ENCODE measurements at places on chromosomes 12 and 14.
A peak's percentile ranks its signal among the peaks of the same experiment; 100 is the strongest.

DNA sequence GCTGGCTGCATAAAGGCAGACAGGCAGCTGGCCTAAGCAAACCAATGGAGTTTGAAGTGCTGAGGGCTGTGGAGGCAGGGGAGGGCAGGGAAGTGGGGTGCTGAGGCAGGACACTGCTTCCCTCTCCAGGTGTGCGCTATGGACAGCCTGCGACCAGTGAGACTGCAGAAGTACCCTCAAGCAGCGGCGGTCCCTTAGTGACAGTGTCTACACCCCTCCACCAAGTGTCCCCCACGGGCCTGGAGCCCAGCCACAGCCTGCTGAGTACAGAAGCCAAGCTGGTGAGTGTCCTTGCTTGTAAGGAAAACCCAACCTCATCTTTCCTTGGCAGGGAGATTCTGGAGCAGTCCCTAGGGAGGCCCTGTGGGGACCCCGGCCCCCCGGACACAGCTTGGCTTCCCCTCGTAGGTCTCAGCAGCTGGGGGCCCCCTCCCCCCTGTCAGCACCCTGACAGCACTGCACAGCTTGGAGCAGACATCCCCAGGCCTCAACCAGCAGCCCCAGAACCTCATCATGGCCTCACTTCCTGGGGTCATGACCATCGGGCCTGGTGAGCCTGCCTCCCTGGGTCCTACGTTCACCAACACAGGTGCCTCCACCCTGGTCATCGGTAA, 17.9 kb downstream of the HNF1A start:
- DNase-seq: no peak

GRCh38 chr12:56718636-56719035, 6.5 kb downstream of the NACA start:
- DNase-seq: no peak

GRCh38 chr14:52032204-52032801, 36.6 kb downstream of the NID2 start:
- no peak for DNase-seq

- peak; percentile 94 for DNase-seq
Measured at GRCh38 chr14:67426983-67427606, 15.1 kb upstream of the PLEK2 start.

GRCh38 chr12:131603939-131604795, 106.7 kb upstream of the SFSWAP start:
- no peak for DNase-seq

DNA sequence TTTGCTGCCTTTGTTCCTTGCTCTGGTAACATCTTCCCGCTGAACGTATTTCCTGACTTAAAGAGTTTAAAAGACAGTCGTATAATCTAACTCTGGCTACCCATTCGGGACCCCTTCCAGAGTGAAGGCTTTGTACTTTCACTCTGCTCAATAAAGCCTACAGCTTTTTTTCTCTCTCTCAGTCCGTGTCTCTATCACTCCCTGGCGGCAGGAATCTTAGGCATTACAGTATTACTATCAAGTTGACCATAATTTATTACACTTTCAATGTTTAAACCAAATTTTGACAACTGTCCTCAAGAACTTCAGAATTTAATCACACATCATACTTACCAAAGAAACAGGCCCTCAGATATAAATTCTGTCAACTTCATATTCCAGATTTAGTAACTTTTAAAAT, 967.9 kb downstream of the FSCB start:
- DNase-seq: no peak

- DNase-seq: no peak
Measured at GRCh38 chr12:51866324-51866723, 17.8 kb upstream of the FIGNL2 start.

DNA sequence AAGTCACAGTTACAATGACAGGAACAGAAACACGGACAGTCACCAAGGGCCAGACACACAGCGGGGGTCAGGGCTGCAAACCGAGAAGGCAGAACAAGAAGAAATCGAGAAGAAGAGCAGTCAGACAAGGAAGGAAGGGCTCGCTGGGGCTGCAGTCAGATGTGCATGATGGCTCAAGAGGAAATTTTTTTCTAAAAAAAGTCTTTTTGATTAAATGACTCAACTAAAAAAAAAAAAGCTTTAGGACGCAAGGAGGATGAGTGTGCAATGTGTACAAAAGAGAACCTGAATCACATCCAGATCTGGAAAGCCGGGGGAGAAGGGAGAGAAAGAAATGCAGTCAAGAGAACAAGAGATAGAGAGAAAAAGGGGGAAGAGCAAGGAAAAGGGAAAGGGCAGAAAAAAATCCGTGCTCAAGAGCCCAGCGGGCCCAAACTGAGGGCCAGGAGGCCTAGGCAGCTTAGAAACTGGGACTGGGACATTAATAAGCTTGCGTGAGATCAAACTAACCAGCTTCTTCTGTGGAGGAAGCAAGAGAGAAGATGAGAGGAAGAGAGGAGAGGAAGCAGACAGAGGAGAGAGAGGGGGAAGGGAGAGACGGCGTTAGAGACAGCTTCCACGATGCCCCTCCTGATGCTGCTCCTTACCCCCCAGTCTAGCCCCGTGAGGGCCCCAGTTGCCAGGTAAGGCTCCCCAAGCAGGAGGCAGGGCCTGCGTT, 6.7 kb downstream of the IFFO1 start:
- no peak for DNase-seq

DNA sequence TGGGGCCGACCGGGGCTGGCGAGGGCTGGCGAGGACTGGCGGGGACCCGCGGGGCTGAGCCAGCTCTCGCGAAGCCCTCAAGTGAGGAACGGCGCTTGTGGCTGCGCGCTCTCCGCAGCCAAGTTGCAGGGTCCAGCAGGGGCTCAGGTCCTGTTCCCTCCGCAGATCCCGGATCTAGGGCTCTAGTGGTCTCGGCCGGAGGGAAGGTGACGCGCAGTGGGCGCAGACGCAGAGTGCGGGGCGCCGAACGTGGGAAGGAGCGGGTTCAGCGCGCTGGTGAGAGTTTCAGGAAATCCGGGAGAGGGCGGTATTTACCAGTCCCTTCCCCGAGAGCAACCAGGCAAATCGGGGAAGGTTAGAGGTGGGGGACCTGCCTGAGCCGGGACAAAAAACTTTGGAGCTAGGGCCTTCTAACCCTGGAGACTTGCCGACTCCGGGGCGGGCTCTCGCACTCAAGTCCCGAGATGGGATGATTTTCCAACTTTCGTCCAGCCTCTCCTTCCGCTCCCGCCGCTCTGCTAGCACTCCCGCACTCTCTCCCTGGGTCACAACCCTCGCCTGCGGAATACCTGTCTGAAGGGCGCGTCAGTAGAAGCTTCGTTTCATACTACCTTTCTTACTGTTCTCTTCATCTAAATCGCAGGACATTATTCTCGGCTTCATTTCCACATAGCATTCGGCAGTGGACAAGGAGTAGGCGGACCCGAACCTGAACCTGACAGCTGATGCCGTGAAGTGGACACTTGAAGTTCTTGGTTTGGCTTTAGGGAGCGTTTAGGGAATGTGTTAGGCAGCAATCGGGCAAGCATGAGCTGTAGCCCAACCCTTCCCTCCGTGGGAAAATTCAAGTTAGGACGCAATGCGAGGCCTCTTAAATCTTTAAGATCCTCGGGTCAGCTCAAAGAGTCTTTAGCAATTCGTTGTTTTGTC, 13.6 kb upstream of the PAX9 start:
- DNase-seq: peak; percentile 91

DNA sequence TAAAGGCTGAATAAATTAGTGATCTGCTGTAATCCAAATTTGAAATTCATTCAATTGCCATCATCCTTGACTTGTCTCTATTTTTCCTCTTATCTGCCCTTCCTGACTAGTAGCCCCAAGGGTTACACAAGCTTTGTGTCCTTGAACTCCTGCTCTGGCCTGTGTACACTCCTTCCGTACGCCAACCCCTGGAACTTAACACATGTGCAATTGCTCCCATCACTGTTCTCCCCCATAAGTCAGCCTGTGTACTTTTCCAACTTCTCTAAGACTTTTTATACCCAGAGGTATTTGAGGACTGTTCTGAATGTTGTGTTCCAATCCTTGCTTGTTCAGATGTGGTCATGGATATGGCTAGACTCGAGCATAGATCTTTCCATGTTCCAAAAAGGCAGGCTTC, 171.1 kb upstream of the G2E3 start:
- DNase-seq: no peak

DNA sequence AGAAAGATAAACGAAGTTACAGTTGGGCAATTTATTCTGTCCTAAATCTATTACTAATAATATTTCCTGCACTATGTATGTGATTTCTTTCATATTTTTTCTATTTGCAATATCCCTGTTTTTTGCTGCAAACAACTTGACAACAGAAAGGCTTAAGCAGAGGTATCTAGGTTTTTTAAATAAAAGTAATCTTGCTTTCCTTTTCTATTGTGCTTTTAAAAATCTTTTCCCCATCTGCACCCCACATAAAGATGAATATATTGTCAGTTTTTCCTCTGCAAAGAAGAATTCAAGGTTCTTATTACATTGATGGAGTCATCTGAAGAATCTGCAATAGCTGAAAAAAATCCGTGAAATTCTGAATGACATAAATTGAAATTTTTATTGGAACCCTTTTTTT, 502 bp upstream of the RALGAPA1 start:
- no peak for DNase-seq

DNA sequence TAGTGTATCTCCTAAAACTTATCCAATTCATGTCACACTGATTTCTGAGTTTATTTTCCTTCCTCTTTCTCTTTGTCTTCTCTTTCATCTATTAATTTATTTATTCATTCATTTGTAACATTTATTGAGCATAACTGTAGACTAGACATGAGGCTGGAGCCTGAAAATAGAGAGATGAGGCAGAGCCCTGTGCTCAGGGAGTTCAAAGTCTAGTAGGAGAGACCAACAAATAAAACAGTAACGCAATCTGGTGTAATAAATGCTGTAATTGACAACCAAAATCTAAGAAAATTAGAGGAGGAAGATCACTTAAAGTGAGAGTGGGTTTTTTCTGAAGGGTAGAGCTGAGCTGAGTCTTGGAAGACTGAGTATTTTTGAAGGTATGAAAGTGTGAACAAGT, 87.5 kb downstream of the POLR3B start:
- DNase-seq: no peak

- DNase-seq: no peak
Measured at GRCh38 chr12:11967376-11968047, 103.2 kb upstream of the BCL2L14 start.

DNA sequence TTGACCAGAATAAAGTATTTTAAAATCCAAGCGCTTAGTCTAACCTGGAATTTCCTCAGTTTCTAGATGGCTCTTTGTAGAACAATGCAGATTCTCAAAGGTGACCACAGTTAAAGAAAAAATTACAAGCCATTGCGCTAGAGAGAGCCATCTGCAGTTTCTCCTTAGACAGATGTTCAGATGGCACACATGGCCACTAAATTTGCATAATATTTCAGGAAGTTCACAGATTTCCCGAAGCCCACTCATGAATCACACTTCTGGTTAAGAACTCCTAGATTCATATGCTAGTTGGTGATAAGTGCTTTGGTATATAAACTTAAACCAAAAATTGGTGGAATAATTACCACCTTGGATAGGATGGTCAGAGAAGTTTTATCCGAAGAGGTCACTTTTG, 749 bp downstream of the AKAP3 start:
- DNase-seq: no peak

DNA sequence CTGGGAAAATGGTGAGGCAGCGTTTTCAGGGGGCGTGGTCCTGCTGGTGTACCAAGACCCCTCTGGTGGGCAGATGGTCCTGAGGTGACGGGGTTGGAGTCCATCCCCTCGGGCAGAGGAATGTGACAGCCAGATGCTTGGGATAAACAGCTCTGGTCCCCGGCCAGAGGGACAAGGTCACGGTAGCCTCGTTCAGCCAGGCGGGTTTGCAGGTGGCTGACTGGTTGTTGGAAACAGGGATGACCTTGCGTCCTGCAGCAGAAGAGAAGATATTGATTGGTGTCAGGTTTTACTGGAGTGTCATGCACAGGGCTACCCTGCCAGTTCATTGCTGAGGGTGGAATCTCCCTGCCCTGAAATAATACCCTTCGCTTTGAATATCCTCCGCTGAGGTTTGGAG, 43.3 kb downstream of the SLC24A4 start:
- DNase-seq: no peak

- no peak for DNase-seq
Measured at GRCh38 chr12:75995691-75996090, 35.9 kb downstream of the PHLDA1 start.

DNA sequence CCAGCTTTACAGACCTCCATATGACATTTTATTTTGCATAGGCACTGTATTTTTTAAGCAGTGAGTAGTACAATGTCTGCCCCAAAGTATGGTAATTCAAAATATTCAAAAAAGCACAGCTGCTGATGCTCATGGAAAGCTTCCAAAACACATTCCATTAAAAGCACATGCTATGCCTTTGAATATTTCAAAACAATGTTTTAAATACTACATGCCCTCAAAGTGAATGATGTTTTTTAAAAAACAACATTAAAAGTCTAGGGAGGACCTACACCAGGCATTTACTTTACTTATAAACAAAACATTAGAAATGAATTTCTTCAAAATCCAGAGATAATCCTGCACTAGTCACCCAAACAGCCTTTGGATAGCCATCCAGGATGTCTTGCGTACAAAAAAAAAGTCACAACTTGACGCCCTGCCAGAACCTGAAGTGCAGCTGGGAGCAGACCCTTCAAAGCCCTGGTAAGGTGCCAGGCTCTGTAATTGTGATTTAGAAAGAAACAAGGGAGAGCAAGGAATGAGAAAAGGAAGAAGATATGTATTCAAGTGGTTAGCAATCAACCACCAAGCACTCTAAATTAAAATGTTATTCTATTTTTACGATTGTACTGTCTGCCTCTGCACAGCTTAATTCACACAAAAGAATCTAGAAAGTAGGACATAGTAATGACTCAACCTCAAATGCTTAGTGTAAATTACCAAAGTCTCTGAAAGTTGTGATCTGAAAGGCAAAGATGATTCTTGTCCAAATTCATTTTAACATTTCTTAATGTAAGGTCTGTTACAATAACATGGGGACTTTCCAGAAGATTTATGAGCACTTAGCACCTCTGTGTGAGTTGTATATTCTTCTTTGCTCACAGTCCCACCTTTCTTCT, 31.9 kb downstream of the CEP83 start:
- DNase-seq: no peak

DNA sequence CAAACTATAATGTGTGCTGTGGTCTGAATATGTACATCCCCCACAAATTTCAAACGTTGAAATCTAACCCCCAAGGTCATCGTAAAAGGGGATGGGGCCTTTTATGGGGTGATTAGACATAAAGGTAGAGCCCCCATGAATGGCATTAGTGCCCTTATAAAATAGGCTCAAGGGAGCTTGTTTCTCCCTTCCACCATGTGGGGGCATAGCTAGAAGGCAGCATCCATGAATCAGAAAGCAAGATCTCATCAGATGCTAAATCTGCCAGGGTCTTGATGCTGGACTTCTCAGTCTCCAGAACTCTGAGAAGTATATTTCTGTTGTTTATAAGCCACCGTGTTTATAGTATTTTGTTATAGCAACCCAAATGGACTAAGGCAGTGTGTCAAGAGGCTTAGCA, 33.4 kb upstream of the IGF1 start:
- no peak for DNase-seq

Measured in NCI-H524 (cell line).